ENCODE measurements at places on chromosomes 12 and 14.

DNA sequence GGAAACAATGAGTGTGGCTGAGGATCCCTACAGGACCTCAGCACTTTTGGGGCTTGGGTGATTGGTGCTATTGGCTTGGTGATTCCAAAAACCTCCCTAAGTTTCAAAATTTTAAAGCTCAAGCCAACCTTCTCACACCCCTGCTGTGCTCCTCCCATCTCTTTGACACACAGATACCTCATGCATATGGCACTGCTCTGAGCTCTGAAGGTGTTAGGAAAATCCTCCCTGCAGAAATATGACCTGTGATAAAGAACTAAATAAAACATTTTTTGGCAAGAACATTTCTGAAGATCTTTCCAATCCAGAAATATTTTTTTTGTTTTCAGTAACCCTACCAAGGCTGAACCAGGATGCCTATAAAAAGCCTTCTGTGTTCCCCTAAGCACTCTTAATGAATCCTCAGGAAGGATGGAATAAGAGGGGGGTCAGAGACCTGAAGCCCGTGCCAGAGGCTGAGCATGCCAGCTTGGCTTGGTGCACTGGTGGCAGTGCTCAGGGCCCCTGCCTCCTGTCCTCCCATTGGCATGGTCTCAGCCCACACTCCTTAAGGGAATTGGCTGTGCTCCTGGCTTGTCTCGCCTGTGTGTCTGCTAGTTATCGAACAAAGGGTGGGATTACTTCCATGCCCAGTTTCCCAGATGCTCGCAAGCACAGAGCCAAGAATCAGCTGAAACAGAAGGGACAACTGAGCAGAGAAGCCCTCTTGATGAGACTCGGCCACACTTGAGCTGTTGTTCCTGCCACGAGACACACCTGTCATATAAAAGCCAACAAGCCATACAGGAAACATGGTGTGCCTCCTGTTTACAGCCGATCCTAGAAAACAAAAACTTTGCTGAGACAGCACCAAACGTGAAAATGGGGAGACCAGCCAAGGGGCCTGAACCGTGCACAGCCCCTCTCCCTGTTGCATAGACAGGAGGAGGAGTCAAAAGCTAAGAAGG lies 132.7 kb upstream of the EEA1 start:
- peak; percentile 10 for DNase-seq

GRCh38 chr12:94873734-94874517 lies 129.6 kb downstream of the NDUFA12 start:
- DNase-seq: no peak

GRCh38 chr12:53653595-53653994 lies 22.3 kb downstream of the ATP5MC2 start:
- no peak for DNase-seq

GRCh38 chr14:102015045-102015685 lies 50.8 kb downstream of the DYNC1H1 start:
- no peak for DNase-seq

GRCh38 chr12:95248604-95249360 lies 31.2 kb downstream of the VEZT start:
- DNase-seq: no peak

DNA sequence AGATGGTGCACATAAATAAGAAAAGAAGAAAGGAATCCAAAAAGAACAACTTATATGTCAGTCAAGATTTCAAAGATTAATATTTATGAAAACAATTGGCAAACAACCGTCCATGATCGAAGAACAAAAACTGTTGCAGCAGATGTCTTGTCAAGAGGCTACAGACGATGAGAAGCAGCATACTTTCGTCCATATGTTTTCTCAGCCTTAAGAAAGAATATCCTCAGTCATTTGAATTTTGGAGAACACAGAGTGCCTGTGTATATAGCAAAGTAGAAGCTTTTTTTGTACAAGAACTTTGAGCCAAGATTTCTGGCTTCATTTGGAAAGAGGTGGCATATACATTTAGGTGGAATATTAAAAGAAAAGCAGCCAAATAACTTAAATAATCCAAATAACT lies 297.2 kb downstream of the ITPR2 start:
- no peak for DNase-seq

- no peak for DNase-seq
Observed at GRCh38 chr14:36085861-36086260, 90.7 kb downstream of the PTCSC3 start.

GRCh38 chr12:56980268-56980667 lies 22.9 kb upstream of the RDH16 start:
- no peak for DNase-seq

GRCh38 chr14:23041729-23042128 lies 283 bp upstream of the PSMB11 start:
- no peak for DNase-seq

- no peak for DNase-seq
Observed at GRCh38 chr14:75448209-75448608, 20.4 kb downstream of the JDP2 start.

GRCh38 chr14:23800811-23801210 lies 152.8 kb upstream of the DHRS4 start:
- DNase-seq: no peak

DNA sequence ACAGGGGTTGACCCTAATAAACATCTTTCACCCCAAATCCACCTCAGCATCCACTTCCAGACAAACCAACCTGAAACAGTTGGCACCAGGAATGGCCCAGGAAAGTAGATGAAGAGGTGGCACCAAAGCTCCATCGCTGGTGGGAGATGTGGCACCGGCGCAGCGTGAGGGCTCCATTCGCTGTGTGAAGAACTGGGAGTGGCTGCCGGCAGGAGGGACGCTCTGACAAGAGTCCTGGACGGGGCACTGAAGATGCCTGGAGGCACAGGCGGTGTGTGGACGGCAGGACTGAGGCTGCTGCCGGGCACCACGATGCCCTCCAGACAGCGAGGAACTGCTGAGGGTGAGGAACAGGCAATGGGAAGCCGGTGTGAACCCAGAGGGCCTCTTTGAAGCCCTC lies 29.3 kb downstream of the DIO3 start:
- DNase-seq: no peak

- DNase-seq: no peak
Observed at GRCh38 chr14:75267141-75267721, 11.4 kb upstream of the FOS start.

DNA sequence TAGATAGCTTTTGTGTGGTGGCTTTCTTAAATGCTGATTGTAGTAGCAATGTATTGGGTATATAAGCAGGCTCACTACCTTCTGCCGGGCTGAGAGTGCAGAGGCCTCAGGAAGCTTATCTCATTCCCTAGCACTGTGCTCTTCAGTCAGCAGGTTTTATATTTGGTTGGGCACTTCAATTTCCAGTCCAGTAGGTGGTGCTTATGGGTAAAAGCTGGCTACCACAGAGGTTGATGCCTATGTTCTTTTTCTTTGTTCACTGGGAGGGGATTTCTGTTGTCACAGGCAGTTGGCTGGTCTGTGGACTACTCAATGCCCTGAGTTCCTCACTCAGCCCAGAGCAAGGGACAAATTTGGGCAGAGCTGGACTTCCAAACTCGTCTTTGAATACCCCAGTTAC lies 43.0 kb upstream of the GLIPR1 start:
- no peak for DNase-seq

GRCh38 chr12:129009833-129010622 lies 156.8 kb downstream of the GLT1D1 start:
- no peak for DNase-seq

DNA sequence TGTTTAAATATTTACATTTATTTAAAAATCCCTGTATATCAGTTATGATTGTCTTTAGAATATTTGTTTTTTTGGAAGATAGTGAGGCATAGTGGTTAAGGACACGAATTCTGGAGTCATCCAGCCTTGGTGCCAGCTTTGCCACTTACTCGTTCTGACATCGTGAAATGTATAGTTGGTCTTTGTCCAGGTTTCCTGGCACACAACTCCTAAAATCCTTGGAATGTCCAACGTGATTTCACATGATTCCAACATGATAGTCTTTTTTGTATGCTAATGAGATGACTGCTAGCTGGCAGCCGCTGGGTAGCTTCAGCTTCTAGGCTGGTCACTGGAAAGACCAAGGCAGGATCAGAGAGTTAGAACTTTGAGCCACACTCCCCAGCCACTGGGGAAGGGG lies 64.8 kb downstream of the PRICKLE1 start:
- no peak for DNase-seq

DNA sequence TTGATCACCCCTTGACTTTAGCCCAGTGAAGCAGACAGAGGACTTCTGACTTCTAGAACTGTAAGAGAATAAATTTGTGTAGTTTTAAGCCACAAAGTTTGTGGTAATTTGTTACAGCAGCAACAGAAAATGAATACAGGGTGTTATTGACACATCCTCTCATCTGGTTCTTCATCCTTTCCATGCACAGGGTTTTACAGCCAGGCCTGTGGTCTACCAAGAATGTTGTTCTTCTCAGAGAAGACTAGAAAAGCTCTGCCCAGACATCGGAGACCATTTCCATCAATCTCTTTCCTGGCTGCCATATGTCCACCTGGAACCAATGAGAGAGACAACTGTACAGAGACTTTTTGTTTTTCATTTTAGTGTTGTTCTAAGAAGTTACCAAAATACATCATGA lies 308.2 kb upstream of the AMIGO2 start:
- DNase-seq: no peak

DNA sequence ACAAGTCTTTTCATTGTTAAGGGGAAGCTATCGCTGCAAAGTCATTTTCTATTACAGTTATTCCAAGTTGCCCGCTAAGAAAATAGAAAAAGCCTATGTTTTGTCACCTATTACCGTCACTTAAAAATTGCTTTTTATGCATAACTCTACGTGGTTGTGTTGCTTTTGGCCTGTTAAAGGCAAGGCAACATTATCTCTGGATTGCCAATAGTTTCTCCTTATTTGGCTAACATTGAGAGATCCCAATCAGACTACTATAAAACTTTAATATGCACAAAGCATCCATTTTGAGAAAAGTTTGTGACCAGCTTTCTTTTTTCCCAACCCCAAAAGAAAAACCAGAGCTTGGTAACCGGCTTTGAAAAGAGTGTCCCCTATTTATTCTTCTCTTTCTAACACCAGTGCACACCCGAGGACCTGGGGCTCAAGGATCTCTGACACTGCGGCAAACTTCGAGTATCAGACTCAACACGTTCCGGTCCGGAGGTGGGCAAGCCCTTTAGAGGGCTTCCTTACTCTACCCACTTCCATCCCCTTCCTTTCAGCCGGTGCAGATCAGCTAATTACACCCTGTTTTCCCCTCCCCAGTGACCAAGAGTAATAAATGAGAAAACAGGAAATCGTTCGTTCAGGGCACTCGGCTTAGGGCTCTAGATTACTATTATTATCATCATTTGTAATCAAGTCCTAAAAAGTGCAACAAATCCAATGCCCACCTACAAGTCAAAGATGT lies 1.2 kb downstream of the PPP1R12A start:
- no peak for DNase-seq

DNA sequence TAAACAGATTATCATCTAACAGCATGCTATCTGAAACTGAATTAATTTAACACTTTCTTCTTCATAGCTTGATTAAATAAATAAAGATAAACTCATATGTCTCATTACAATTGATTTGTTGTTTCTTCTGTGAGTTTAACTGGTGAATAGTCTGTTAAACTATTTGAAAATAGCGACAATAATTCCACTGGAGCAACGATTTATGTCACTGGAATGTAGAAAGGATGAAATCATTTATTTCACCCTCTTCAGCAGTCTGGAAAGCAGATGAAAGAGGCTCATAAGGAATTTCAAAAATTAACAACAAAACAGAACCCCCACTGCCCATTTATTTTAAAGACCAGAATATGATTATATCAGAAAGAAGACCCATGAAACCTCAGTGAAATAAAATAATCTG lies 1165.1 kb upstream of the USP15 start:
- DNase-seq: no peak

All from DMS153 (cell line).